ENCODE measurements at places on chromosomes 7 and 10. TPM values are rescaled to one million over a fixed set of nuclear protein-coding genes. Genes with fewer than 3 reads are reported as not detected.
A peak's percentile ranks its signal among the peaks of the same experiment; 100 is the strongest.

DNA sequence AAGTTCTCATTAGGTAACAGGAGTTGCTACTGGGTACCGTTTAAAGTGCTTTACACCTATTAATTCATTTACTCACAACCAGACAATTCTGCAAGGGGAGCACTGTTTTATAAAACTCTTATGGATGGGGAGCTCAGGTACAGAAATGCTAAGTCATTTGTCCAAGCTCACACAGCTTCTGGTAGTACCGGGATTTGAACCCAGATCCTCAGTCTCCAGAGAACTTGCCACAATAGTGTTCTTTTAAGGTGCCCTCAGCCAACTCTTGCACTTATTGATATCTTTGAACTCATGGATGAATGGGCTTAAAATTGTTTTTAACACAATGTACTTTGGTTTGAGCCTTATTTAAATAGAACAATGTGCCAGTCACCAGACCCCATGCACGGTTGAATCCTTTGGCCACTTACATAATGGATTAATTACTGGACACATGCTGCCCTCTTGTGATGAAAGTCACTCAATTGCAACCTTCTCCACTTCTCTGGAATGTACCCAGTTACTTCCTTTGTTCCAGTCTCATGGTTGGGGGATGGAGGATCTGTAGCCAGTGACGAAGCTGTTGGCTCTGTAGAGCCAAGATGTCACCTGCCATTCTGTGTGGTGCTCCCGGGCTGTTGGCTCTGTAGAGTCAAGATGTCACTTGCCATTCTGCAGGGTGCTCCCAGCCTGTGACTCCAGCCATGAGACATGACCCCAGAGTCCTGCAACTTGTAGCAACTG lies 65.6 kb downstream of the NOD1 start:
- peak; percentile 68 for DNase-seq

The DYDC2 gene
- total RNA-seq = not detected

DNA sequence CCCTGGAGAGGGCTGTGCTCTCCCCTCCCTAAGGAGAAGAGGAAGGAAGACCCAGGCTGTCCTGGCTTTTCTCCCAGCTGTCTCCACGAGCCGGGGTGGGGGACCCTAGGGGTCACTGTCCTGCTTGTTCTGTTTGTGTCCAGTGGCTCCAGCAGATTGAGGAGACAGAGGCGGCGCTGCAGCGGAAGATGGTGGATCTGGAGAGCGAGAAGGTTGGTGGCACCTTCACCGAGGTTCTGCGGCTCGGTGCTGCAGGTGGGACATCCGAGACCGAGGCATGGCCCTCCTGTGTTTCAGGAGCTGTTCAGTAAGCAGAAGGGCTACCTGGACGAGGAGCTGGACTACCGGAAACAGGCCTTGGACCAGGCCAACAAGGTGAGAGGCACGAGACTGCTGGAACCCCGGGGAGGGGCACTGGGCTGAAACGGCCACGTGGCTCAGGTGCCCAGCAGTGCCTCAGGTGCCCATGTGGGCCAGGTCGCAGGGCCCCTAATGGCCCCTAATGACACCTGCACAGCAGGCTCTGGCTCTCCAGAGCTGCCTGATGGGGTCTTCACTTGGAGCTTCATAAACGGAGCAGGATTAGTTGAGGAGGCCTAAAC lies 33.0 kb upstream of the DPYSL4 start:
- no peak for DNase-seq

DNA sequence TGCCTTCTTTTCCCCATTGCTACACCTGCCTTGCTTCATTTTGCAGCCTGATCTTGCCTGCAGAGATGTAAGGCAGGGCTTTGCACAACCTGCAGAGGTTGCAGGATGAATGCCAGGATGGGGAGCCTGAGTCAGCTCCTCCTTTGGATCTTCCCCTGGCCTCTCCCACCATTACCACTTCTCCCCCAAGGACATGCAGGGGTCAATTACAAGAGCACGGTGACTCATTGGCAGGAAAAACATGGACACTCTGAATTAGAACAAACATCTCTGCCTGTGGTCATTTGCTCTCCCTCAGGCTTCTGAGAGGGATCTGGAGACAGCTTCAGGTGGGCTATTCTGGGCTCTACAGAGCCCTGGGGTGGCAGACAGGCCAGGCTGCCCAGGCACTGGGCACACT lies 89.2 kb downstream of the HERPUD2 start:
- DNase-seq = no peak

GRCh38 chr7:90530263-90530662 lies 60.8 kb downstream of the PTTG1IP2 start:
- no peak for DNase-seq

The POT1 gene
- total RNA-seq = 19.5 TPM

- no peak for DNase-seq
These were observed 8.8 kb upstream of the REPIN1 start for GRCh38 chr7:150359622-150360362.

GRCh38 chr10:323651-324293 lies 188.5 kb downstream of the ZMYND11 start:
- DNase-seq = peak; percentile 72

DNA sequence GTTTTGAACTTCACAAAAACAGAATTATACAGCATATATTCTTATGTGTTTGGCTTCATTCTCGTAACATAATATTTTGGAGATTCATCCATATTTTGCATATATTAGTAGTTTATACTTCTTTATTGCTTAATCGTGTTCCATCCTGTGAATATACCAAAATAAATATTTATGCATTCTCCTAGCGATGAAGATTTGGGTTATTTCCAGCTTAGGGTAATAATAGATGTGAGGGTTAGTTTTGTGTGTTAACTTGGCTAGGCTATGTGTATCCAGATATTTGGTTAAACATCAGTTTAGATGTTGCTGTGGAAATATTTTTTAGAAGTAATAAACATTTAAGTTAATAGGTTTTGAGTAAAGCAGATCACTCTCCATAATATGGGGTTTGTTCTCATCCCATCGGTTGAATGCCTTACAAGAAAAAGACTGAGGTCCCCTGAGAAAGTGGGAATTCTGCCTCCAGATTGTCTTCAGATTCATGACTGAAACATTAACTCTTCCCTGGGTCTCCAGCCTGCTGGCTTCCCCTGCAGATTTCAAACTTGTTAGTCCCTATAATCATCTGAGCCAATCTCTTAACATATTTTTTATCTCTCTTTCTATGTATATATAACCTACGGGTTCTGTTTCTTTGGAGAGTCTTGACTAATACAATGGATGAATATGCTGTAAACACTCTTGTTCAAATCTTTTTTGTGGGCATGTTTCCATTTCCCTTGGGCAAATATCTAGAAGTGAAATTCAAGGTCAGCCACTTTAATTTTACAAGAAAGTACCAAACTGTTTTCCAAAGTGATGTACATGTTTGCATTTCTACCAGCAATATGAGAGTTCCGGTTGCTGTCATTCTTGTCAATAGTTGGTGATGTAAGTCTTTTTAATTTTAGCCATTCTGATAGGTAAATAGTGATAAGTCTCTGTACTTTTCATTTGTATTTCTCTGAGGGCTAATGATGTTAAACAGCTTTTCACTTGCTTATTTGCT lies 48.7 kb downstream of the PDK4 start:
- no peak for DNase-seq

GRCh38 chr10:27541796-27542729 lies 38.0 kb downstream of the RAB18 start:
- DNase-seq = no peak

DNA sequence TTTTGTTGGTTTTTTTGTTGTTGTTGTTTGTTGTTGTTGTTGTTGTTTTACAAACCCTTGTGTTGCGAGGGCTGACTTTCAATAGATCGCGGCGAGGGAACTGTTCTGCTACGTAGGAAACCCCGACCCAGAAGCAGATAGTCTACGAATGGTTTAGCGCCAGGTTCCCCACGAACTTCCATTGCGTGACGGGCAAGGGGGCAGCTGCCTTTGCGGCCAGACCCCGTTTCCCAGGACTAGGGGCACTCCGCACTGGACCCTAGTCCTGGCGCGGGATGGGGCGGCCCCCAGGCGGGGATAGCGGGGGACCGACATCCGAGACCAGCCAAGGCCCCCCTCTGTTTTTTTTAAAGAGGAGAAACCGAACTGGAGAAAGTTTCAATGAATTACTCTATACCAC lies 119.6 kb downstream of the LRRTM3 start:
- DNase-seq = no peak

The SLC39A12 gene
- total RNA-seq = not detected

GRCh38 chr10:35372329-35372728 lies 36.0 kb downstream of the CCNY start:
- DNase-seq = no peak

DNA sequence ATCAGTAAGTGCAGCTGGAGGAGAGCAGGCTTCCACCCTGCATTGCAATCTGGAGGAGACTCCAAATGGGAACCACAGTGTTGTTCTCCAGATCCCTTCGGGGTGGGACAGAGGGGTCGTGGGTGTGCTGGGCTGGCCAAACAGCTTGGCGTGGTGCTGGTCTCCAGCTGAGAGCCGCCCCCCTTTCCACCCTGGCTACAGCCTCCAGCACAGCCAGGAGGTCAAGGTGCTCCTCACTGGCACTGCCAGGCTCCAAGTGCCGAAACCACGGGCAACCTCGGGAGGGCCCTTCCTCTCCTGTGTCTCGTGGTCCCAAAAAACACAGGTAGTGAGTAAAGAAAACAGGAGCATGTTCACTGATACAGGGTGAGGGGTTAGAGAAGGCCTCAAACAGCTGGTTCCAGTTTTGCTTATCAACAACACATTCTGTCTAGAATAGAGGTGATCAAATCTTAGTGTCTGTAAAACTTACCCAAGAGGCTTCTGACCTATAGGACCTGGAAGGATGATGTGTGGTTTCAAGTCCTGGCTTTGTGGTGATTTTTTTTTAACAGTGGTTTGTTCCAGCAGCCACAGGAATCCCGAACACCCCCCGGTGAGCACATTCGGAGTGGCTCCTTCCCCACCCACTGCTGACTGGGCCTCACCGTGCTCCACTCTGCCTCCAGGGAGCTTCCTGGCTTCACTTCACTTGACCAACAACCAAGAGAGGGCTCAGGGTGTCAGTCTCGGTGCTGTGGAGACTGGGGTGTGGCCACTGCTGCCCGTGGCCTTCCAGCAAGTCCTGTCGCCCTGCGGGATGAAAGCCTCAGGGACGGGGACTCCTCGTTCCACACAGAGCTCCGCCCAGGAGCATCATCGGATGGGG lies 31.2 kb upstream of the EN2 start:
- no peak for DNase-seq

GRCh38 chr10:124245806-124246440 lies 152.5 kb upstream of the CHST15 start:
- no peak for DNase-seq

The HOXA2 gene
- total RNA-seq = 0.57 TPM

The OR13A1 gene
- not detected for total RNA-seq

- no peak for DNase-seq
These were observed 120.6 kb downstream of the CLEC2L start for GRCh38 chr7:139643951-139644585.

The SPDYE16 gene
- total RNA-seq = not detected

DNA sequence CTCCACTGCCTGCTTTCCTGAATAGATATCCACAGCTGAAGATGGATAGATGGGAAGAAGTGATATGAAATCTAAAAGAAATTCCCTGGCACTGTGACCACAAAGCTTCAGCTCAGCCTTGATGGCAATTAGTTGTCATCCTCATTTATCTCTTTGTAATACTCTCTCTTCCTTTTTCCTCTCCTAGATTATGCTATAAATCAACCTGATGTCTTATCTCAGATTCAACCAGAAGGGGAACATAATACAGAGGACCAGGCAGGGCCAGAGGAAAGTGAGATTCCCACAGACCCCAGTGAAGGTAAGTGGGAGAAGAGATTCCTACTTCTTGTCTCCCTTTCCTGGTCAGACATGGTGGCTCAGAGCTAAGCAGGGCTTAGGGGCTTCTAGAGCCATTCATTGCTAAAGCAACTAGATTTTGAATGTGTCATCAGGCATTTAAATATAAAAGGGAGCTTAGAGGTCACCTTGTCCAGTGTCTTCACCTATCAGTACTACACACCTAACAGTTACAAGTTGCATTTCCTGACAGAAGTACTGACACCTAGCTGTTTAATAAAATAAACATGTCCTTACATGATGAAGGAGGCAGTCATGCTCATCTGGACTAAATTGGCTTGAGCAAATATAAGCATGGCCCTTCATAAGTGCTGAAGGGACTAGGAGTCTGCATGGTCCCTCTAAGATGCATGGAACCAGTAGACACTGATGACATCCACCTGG lies 19.5 kb downstream of the ZNF398 start:
- DNase-seq = no peak

The NYAP1 gene
- total RNA-seq = 6.7 TPM

DNA sequence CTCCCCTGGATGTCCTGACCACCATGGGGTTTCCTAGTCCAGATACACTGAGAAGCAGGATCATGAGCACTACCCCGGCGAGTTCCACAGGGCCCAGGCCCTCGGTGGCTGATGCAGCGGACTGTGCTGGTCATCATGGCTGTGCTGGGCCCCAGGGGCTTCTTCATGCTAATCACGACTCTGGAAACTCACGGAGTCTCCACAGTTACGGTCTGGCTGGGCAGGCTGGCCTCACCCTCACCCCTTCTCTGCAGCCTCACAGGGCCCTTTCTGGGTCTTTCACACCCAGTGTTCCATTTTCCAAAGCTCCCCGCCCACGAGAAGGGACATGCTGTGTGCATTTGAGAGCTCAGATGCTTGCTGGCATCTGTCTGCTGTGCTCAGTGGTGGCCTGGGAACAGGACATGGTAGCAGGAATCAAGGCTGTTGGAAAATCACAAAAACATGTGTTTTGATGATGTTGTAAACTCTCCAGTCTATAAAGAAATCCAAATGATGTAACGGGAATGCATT lies 119.0 kb downstream of the PTPN20 start:
- no peak for DNase-seq

The KCND2 gene
- 0.05 TPM for total RNA-seq

DNA sequence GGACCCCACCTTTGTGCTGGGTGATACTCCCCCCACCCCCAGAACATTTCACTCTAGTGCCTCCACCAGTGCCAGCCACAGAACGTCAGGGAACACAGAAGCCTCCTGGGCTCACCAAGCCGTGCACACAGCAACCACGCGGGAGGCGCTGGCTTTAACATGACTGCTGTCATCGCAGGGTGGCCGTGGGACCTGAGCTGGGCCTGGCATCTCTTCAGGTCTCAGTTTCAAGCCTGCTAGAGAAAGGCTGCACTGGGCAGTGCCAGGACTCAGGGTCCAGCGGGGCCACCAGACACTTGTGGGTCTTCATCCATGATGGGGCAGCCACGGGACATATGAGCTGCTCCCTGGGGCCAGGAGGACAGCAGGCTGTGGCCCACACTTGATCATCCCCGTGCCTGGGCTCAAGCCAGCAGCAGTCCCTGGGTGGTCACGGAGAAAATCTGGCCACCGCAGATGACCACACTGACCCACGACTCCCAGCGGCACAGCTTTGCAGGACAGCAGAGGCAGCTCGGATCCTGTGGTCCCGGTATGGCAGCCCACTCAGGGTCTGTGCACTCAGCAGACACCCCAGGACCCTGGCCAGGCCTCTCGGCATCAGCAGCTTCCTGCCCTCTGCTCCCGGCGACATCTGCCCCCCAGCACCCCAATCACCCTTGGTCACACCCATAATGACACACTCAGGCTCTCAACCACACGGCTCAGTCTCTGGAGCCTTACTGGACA lies 44.2 kb downstream of the CAMK2B start:
- no peak for DNase-seq

The PRKG1 gene
- 1.4 TPM for total RNA-seq

DNA sequence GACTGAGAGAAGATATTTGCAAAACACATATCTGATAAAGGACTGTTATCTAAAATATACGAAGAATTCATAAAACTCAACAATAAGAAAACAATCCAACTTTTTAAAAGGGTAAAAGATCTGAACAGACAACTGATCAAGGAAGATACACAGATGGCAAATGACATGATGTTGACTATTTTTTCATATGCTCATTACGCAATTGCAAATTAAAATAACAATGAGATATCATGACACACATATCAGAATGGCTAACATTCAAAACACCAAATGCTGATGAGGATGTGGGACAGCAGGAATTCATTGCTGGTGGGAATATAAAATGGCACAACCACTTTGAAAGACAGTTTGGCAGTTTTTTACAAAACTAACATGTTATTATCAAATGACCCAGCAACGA lies 8.9 kb downstream of the DENND11 start:
- DNase-seq = no peak

Measured in HCT116 (cell line).